ENCODE measurements at places on chromosomes 13 and 19.

- no peak for DNase-seq
Observed at GRCh38 chr19:1789261-1790041, 22.6 kb downstream of the ATP8B3 start.

- DNase-seq = no peak
Observed at GRCh38 chr13:57302604-57303003, 135.6 kb downstream of the PRR20E start.

DNA sequence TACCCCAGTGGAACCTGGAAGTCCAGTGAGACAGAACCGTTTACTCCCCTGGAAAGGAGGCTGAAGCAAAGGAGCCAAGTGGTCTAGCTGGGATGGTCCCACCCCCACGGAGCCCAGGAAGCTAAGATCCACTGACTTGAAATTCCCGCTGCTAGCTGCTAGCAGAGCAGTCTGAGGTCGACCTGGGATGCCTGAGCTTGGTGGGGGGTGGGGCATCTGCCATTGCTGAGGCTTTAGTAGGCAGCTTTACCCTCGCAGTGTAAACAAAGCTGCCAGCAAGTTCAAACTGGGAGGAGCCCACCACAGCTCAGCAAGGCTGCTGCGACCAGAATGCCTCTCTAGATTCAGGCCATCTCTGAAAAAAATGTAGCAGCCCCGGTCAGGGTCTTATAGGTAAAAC, 437.0 kb downstream of the SUCLA2 start:
- DNase-seq = no peak

DNA sequence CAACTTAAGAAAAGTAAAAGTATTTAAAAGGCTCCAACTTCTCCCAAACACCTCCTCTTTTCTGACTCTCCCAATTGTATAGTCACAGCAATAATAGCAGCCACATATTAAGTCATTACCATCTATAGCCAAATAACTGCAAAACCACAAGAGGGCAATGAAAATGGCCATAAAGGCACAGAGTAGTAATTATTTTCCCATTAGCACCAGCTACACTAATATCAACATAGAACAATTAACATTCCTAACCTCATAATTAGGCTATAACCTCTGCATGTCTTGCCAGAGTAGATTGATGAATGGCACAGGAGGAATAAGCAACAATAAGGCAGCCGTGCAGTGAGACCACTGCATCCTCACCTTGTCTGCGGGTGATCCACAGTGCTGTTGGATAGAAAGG, 226.4 kb upstream of the SERP2 start:
- no peak for DNase-seq

DNA sequence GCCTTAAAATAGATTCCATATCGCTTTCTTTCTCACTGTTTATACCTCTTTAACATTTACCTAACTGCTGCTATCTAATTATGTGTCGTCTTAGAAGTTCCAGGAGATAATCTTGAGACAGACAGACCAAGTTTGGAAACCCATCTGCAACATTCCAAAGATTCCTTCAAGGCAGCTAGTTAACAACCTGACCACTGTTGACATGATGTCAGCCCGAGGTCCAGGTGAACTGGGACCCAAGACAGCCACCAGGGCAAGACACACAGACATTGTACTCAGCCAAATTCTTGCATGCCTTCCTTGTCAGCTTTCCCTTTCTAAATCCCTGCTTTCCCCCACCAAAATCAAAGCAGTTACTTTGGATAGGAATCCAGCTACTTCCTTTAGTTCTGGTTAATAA, 1476.5 kb upstream of the PRR20A start:
- DNase-seq = no peak

GRCh38 chr13:74006666-74007065, 127.5 kb downstream of the KLF12 start:
- no peak for DNase-seq

- no peak for DNase-seq
Observed at GRCh38 chr13:66159511-66159910, 1070.6 kb downstream of the PCDH9 start.

DNA sequence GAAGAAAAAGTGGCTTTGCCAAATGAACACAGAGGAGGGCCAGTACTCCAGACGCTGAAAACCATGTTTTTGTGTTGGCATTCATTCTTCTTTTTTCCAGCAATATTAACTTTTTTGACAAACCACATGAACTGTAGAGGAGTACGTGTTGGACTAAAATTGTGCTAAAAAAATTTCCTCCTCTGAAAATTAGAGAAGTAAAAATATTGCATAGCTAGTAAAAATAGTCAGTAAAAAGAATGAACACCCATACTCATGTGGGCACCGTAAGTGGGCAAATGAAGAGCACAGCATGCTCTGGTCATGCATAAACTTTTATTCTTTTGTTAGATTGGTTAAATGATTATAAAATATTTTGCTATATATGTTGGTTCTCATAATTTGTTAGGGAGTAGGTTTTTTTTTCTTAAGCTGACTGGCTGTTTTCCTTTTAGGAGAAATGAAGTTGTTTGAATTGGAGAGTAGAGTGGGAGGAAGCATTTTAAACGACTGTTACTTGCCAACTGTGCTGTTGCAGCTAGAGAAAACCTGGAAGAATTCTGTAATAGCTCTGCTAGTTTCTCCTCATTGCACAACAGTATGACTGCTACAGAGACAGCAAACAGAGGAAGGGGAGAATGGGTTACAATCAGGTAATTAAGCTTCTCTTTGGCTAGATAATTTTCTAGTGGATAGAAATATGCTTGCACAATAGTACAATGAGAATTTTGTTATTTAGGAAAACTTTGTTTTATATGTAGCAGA, 222.4 kb downstream of the KCTD12 start:
- DNase-seq = no peak

GRCh38 chr19:10256551-10256950, 4.5 kb downstream of the MRPL4 start:
- DNase-seq = no peak

DNA sequence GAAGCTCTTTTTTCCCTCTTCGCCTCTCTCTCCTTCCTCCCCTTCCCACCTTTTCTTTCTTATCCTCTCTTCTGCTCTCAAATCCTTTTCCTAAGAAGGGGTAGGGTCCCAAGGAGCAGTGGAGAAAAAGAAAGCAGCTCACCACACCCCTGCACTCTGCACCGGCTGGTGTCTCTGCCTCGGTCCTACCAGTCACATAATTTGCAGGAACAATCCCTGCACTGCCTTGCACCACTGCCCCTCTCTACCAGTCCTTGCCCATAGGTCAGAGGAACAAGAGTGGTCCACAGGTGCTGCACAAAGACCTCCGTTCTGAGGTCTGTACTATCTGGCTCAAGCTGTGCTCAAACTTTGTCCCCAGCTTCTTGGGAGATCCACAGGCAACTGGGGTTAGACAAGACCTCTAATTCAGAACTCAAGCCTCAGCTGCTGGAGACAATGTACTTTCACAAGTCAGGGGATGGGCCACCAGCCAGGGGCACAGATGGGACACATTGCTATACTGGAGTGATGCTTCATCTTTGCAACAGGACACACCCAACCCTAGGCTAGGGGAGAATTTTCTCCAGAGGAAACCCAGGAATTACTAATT, 125.4 kb upstream of the ZNF507 start:
- DNase-seq = no peak

DNA sequence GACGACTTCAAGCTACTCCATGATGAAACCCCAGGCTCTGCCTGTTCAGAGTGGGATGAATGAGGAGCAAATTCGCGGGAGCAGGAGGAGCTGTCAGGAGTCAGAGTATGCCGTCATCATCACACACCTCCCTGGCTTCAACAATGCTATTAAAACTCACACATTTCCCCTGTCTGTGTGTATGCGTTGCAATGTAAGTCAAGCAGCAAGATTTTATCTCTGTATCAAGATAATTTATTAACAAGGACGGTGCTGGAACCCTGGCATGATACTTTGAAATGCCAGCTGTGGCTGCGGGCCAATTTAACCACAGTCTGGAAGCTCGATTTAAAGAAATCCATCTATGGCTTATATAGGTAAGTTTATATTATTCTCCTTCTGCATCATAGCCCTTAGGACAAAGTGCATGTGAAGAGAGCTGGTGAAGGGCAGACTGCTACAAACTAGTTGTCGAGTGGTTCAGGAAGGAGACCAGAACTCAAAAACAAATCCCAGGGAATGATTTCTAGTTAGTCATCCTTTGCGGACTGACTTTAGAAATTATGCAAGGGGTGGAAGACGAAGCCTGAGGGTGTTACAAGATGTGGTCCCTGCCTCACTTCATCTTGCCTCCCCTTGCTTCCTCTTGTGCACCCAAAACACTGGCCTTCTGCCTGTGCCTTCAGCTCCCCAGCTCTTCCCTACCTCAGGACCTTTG, 486.5 kb downstream of the COG6 start:
- DNase-seq = no peak

GRCh38 chr13:48000559-48001113, 437 bp downstream of the SUCLA2 start:
- no peak for DNase-seq

- no peak for DNase-seq
Observed at GRCh38 chr13:112255550-112256120, 120.5 kb upstream of the SPACA7 start.

GRCh38 chr19:47097396-47098201, 16.0 kb downstream of the ZC3H4 start:
- no peak for DNase-seq

GRCh38 chr19:57559008-57559403, 657 bp downstream of the ZNF550 start:
- no peak for DNase-seq

- no peak for DNase-seq
Observed at GRCh38 chr13:21550918-21551317, 53.1 kb downstream of the MICU2 start.

DNA sequence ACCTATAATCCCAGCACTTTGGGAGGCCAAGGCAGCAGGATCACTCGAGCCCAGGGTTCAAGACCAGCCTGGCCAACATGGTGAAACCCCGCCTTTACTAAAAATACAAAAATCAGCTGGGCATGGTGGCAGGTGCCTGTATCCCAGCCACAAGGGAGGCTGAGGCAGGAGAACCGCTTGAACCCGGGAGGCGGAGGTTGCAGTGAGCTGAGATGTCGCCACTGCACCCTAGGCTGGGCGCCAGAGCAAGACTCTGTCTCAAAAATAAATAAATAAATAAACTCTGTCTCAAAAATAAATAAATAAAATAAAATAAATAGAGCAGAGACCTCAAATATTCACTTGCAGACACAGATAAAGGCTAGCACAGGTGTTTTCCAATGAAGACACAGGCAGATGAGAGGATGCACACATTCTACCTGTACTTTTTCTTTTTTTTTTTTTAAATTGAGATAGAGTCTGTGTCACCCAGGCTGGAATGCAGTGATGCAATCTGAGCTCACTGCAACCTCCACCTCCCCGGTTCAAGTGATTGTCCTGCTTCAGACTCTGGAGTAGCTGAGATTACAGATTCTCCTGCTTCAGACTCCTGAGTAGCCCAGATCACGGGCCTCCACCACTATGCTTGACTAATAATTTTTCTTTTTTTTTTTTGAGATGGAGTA, 2.7 kb upstream of the RPS16 start:
- no peak for DNase-seq

DNA sequence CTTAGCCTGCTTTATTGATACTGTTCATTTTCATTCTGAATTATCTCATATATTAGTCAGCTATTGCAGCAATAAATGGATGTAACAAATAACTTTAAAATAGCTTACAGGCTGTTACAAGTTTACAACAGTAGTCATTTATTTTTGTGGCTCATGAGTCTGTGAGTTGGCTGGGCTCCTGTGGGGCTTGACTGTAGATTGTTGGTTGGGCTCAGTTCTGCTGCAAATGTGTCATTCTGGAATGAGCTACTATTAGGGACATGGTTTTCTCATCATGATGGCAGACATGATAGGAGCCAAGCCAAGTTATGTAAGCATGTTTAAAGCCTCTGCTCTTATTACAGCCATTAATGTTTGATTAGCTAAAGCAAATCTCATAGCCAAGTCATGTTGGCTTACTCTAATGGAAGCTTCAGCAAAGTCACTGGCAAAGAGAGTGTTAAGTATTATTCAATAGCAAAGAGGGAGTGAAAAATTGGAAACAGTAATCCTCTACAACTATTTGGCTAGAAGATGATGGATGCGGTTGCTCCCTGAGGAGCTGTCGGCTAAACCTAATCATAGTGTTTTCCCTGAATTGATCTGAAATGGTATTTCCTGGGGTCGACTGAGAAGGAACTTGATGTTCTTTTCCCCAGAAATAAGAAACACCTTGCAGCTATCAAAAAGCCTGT, 391.3 kb downstream of the TDRD3 start:
- no peak for DNase-seq

GRCh38 chr13:52158629-52159158, 703 bp downstream of the NEK3 start:
- DNase-seq = no peak

DNA sequence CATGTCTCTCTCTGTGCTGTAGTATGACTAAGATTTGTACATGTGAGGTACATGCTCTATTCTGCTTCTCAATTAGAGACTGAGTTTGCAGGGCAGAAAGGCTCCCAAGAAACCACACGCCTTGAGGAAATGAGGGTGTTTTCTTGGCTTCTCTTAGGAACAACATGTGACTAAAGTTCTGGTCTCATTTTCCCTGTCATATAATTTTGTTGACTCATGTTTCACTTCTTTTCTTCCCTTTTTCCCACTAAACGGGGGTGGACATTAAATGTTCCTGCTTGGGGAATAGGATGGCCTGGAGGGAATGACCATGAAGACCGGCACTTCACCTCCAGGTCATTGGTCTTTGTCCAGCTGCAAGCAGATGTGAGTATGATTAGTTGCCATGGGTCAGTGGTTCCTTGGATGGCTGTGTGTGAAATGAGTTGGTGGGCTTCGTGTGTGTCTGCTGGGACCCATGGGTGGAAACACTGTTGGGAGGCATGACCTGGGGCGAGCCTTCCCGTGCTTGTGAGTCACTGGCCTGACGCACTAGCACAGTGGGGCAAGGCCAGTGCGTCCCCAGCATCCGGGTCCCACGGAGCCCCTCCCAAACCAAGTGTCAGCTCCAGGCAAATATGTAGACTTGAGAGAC, 56.6 kb downstream of the COL4A1 start:
- DNase-seq = no peak

- peak; percentile 85 for DNase-seq
Observed at GRCh38 chr19:36115453-36116343, at the start of gene TBCB. TSS of gene TBCB (plus strand) at chr19:36115468. CDS start at chr19:36115561, 93 bp downstream.

GRCh38 chr13:39266426-39266825, 228.2 kb downstream of the NHLRC3 start:
- DNase-seq = no peak

GRCh38 chr13:39051157-39051556, 12.9 kb downstream of the NHLRC3 start:
- no peak for DNase-seq

GRCh38 chr13:108707584-108707983, 78.2 kb downstream of the MYO16 start:
- no peak for DNase-seq

GRCh38 chr19:35337097-35337983, 8.4 kb downstream of the CD22 start:
- no peak for DNase-seq

DNA sequence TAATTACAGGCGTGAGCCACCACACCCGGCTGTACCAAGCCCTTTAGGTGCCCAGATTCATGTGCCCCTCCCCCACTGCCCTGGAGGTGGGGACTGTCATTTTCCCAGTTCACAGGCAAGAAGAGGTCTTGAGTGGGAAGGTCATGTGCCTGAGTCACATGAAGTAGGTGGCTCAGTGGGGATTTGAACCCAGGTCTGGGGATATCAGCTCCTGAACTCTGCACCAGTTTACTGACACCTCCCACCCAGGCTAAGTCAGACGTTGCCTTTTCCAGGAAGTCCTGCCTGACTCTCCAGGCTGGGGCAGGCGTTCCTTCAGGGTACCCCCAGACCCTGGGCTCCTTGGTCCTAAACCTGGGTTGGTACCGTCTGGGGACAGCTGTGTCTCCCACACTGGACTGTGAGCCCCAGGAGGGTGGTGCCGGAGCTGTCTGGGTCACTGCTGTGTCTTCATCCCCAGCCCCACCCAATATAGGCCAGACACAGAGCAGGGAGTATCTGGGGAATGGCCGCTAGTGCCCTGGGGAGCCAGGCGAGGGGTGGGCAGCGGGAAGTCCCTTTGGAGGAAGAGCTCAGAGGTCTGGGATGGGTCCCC, 8.6 kb downstream of the VASP start:
- DNase-seq = no peak

Measured in effector CD4-positive, alpha-beta T cell (primary cell).